ENCODE measurements at places on chromosomes 3 and 15.

DNA sequence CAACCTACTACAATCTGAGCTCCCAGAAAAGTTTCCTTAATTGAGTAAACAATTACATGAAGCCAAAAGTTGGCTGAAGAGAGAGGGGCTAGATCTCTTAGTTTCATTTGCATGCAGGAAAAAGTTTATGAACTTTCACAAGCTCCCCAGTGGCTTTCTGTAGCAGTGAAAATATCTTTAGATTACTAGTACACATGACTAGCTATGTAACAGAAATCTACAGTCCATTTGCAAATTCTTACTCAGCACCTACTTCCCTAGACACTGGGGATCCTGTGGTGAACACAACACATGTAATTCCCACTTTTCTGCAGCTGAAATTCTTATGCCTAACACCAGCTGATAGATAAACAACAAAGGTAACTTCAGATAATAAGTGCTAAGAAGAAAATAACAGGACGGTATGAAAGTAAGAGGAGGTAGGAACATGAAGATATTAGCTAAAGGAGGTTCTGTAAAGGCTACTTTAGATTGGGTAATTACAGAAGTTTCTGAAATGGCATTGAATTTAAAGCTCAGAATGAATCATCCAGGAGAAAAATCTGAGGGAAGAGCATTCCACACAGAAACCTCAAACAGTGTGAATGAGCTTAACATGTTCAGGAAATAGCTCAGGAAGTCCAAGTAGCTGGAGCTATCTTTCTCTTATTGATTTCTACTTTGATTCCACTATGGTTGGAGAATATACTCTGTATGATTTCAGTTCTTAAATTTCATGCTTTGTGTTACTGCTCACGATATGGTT lies 204.8 kb downstream of the MAGI1 start:
- DNase-seq = peak; percentile 37

- DNase-seq = no peak
These were observed 16.9 kb downstream of the STIMATE start for GRCh38 chr3:52880474-52880873.

DNA sequence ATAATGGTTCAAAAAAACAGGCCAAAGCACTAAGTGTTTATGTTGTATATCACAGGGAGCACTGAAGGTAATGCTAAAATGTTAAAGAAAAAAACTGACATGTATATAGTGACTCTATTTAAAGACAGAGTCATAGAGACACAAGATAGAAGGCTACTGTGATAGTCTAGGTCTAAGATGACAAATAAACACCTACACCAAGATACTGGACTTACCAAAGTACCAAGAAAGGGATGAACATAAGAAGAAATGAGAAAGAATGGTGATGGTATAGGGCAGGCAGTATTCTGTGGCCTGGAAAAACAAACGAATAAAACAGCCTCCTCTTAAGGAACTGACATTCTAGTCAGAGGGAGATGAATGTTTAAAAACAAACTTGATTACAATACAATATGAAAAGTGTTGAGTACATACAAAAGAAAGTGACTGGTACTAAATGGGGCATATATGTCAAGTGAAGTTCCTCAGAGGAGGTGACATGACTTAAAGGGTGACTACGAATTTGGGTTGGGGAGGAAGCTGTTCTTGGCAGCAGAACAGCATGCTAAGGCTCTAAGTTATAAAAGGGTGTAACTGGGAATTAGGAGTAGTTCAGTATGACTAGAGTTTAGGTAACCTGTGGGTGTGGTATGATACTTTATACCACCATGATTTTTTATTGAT lies 5.9 kb downstream of the ABHD10 start:
- no peak for DNase-seq

- no peak for DNase-seq
These were observed 79.2 kb downstream of the FMN1 start for GRCh38 chr15:33115191-33115861.

- DNase-seq = no peak
These were observed 302.3 kb upstream of the ICE2 start for GRCh38 chr15:60781211-60781713.

DNA sequence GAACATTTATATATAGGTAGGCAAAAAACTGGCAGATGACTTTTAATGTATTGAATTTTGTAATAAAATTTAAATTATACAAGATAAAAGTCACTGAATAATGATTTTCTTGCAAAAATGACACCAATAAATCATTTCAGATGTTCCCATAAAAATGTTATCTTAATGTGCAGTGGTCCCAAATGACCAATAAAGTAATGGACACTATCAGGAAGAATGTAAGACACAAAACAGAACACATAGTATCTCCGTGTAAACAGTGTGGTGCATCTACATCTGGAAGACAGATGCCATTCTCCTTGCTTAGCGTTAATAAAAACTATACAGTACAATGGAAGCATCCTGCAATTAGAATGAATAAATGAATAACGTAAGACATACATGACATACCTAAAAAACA lies 41.5 kb downstream of the FGF7 start:
- DNase-seq = no peak

DNA sequence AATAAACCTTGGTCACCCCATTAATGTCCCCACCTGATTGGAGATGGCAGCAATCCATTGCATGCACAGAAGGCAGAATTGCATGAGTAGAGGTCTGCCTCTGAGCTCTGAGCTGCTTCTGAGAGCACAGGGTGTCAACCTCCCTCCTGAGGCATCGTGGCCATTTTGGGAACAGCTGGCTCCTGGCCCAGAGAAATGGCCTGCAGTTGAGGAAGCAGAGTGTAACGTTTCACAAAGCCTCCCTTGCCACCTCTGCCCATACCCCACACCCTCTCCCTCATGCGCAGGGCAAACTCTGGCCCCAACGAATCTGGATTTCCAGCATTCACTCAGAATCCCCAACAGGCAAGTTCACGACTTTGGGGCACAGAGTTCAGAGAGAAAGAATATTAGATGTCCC lies 198.9 kb downstream of the ADAMTS9 start:
- no peak for DNase-seq

DNA sequence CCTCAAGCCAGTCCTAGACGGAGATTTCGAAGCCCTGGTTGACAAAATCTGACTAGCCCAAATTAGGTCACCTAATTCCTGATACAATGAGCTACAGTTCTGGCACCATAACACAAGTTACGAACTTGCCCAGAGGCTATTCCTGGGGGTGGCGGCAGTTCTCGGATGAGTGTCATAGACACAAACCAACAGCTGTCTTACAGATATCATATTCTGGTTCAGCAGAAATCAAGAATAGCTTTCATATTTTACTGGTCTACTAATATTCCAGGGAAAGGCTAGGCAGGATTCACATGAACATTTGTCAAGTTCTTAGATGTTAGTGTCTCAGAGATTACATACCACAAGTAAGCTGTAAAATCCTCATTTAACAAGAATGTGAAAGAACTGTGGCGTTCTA lies 8.8 kb downstream of the ANAPC13 start:
- no peak for DNase-seq

DNA sequence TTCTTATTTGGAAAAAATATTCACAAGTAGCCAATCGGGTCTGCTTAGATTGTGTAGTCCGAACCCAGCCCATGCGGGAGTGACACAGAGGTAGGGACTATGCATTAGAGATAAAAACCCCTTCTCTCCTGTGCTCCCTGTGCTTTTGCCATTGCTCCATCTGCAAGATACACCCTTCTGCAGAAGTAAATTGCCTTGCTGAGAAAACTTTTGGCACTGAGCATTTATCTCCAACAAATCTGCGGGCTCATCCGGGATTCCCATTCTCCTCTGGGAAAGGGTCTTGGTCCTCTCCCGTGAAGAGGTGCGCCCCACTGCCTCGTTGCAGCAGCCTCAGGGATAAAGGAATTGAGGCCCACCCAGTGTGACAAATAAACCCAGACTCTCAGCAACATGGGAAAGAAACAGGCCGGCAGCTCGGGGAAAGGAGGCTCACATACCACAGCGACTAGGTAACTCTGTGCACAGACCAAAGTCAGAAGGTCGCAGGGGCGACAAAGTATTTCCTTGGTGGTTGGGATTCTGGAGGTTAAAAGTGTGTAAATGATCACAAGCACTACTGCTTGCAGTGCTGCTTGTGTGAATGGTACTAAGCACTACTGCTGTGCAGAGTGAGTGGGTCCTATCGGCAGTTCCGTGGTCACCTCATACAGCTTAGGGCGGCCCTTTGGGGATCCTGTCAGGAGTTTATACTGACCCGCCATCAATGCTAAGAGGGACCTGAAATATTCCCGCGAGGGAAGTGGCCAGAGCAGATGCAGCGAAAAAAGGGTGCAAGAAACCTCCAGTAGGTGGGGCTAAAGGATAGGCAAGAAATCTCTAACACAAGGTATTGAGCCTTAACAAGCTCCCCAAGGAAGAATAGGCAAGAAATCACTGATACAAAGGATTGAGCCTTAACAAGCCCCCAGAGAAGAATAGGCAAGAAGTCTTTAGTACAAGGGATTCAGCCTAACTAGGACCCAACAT lies 54.3 kb downstream of the GSK3B start:
- DNase-seq = no peak

DNA sequence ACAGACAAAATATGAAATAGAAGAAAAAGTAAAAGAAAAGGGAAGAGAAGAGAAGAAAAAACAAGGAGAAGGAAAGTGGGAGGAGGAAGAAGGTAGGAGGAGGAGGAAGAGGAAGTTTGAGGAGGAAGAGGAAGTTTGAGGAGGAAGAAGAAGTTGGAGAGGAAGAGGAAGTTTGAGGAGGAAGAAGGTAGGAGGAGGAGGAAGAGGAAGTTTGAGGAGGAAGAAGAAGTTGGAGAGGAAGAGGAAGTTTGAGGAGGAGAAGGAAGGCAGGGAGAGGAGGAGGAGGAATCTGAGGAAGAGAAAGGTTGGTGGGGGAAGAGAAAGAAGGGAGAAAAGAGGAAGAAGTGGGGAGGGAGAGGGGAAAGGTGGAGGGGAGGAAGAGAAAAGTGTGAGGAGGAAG lies 169.2 kb upstream of the RORA start:
- DNase-seq = no peak

GRCh38 chr15:57255751-57256341 lies 120.5 kb upstream of the CGNL1 start:
- no peak for DNase-seq

GRCh38 chr3:108486941-108487340 lies 23.5 kb downstream of the MYH15 start:
- DNase-seq = peak; percentile 59

DNA sequence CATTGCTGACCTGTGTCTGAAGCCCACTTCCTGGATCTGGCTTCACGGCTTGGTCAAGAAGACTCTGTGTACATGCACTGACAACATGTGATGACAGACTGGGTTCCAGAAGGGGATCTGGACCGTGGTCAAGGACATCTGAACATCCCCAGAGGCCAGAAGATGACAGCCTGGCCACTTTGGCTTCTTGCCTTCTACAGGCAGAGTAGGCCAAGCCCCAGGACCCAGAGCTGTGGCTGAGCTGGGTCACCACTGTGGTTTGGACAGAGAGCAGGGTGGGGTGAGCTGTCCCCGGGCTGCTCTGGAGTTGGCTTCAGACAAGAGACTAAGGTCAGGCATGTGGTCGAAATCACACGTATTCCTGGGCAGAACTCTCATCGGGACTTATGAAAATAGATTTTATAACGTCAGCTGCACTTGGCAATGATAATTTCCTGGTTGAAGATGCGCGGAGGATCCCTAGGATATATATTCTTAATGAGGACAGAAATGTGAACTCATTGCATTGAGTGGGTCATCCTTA lies 114.1 kb upstream of the FRMD4B start:
- no peak for DNase-seq

GRCh38 chr3:49121132-49121736 lies 611 bp upstream of the USP19 start:
- DNase-seq = no peak

DNA sequence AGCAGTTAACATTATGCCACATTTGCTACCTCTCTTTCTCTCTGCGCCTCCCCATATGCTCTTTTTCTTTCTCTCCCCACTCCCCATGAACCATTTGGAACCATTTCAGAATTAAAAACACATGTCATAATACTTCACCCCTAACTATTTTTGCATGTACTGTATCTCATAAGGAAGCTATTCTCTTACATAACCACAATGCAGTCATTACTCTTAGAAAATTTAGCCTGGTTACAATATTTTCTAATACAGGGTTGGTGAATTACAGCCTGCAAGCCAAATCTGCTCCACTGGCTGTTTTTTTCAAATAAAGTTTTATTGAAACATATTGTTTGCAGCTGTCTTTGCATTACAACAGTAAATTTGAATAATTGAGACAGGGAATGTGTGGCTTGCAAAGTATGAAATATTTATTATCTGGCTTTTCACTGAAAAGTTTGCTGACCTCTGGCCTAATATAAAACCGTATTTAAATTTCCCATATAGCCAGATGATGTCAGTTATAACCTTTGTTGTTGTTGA lies 62.8 kb downstream of the SGO1 start:
- no peak for DNase-seq

GRCh38 chr3:28574036-28574435 lies 225.4 kb upstream of the AZI2 start:
- no peak for DNase-seq

GRCh38 chr3:150073031-150073430 lies 102.3 kb upstream of the PFN2 start:
- DNase-seq = no peak

Data from retinal pigment epithelial cell (primary cell).